Activated T-cell treated with anti-CD3 and anti-CD28 coated beads for 4 hours (primary cell): ENCODE measurements at places on chromosomes 6 and 20.

- DNase-seq = no peak
Measured at GRCh38 chr6:56091159-56091869, 156.1 kb downstream of the COL21A1 start.

DNA sequence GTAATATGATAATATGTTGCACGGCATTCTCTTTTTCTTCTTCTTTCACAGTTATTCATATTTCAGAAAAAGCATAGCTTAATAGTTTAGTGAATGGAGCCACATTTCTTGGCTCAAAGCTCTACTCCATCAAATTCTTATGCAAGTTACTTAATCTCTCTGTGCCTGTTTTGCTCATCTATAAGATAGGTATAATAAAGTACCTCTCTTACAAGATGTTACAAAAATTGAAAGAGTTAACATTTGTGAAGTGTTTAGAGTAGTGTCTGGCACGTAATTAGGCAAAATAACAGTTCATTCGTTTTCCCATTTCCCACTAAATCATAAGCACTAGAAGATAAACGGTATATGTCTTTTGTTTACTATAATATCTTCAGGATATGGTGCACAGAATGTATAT is 1304.4 kb upstream of the EYS start:
- no peak for DNase-seq

DNA sequence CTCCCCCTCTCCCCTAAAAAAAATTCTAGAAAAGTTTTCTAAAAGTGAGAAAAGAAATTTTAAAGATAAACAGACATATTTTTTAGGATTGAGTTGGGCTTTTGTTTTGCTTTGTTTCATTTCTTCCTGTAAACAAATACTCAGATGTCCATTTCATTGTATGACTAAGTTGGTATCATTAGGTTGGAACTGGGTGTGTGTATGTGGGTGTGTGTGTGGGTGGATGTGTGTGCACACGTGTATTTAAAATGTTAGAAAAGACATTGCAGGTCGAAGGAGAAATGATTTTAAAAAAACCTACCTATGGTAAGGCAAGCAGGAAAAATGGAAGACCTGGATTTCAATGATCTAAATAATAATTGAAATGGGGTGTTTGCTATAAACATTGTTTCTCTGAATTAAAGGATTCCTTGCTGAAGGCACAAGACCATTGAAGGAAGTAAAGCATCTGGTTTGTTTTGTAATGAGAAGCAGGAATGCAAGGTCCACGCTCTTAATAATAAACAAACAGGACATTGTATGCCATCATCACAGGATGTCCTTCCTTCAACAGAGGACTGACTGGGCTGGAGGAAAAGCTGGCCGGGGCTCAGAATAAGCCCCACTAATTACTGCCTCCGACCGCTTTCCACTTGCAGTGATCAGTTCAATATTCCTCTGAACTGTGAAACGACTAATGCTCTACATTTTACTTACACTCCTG is 996 bp upstream of the PRDM1 start:
- no peak for DNase-seq

DNA sequence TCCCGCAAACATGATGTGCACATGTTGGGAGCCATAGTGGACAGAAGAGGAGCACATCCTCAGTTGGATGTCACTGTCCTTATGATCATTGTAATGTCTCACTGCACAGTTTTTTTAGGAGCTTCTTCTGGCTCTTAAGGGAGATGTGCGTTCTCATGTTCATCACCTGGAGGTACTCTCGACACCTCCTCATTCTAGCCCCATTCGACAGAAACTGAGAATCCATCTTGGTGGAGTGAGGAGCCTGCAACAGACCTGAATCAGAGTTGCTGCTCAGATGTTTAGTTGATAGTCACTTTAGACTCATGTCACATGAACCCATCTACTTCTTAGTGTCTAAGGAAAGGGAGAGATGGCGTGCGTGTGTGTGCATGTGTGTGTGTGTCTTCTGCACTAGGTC is 2.3 kb upstream of the BMP6 start:
- no peak for DNase-seq

GRCh38 chr6:145241039-145241438 is 494.3 kb downstream of the EPM2A start:
- DNase-seq = no peak

- no peak for DNase-seq
Measured at GRCh38 chr6:2072453-2072852, 173.0 kb downstream of the GMDS start.

- DNase-seq = no peak
Measured at GRCh38 chr6:4705809-4706208, 70.4 kb upstream of the CDYL start.

DNA sequence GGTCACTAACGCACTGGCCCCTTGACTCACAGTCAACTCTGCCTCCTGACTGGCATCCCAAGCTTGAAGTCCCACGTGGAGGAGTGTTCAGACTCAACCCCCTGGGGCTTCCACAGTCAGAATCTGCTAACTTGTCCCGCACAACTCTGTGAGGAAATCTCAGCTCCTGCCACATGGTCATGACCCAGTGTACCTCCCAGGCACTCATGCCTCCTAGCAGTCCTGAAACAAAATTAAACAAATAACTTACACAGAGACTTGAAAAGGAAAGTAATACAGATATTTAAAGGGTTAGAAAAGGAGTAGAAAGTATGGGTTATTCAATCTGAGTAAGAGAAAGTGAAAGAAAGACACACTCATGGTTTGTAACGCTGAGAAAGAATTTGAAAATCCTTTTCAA is 134.9 kb downstream of the GMDS start:
- no peak for DNase-seq

GRCh38 chr6:100126790-100127484 is 132.9 kb upstream of the MCHR2 start:
- no peak for DNase-seq

GRCh38 chr20:7586481-7586880 is 353.8 kb downstream of the HAO1 start:
- no peak for DNase-seq

DNA sequence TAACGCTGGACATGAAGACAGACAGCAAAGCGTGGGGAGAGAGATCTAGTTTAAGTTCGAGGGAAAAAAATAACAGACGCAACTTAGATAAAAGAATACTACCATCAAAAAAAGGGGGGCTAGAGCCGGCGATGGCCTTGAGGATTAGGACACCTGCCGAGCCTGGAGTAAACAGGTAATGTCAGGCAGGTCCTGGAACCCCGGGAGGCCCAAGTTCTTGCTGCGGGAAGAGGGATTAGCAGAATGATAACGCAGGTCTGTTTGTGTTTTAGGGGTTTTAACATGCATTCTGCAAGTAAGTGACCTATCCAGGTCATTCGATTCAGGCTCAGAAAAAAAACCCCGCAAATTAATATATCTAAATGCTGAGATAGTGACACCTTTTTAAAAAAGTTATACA is 754 bp upstream of the TMEM170B start:
- DNase-seq = no peak

GRCh38 chr6:33298773-33299236 is at the start of gene RGL2:
TSS of gene RGL2 (minus strand) at chr6:33298942. CDS start at chr6:33298610, 332 bp downstream.
- no peak for DNase-seq

DNA sequence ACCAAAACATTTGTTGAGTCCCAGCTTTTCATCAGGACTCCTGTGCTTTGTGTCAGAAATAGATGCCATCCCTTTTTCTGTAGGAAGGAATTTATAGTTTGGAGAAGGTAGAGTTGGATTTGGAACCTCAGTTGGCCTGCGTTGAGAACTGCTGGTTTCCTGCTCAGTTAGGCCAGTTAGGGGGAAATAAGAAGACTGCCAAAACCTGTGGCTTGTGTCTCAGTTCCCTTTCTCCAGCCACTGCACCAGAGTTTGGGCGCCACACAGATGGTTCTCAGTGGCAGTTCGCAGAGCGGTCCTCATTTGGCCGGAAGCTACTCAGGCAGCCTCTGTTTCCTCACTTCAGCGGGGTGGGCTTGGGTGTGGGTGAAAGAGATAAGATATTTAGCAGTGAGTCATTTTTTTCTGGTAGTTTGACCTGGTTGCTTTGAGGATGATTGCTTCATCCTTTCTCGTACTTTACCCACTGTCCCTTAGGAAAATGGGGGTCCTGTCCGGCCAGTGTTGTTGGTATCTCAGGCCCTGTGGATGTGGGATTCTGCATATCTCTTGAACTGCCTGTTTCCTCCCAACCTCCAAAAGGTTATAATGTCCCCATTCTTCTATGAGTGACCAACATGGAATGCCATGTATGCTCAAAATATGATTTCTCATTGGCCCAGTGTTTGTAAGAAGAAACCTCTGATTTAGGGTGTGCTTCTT is 53.7 kb downstream of the JARID2 start:
- DNase-seq = no peak

GRCh38 chr20:59784365-59784764 is 149.1 kb downstream of the SYCP2 start:
- no peak for DNase-seq

GRCh38 chr6:108163267-108163643 is 2.6 kb upstream of the NR2E1 start:
- no peak for DNase-seq

DNA sequence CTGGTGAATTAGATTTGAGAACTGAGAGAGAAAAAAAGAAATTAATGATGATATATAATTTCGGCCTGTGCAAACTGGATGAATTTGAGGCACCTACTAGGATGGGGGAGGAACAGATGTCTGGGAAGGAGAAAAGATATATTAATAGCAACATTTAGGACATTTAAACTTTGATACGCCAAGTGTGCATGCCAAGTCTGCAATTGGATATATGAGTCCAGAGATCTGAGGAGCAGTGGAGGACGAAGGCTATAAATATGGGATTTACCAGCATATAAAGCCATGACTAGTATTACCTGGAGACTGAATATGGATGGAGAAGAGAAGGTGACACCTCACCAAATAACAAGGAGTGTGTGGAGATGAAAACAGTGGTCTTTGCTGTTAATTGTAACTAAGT is 272.6 kb upstream of the HSF2 start:
- no peak for DNase-seq

DNA sequence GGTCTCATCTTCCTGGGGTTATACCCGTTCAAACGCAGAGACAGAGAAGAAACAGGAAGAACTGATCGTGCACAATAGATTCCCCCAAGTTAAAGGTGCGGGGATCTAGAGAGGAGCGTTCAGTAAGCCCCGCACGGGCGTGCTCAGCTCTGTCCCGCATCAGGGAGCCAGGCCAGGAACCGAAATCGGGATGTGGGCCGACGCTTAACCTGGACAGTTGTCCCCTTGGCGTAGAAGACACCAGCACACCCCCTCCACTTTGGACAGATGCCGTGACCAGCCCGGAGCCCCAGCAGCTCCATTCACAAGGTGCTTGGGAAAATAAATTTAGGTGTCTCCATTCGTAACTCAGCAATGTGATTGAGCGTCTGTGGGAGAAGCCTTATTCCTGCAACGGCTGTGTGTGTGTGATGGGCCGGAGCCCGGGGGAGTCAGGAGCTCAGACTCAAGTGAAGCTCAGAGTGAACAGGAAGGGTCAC is 24.0 kb upstream of the GATA5 start:
- no peak for DNase-seq

- DNase-seq = no peak
Measured at GRCh38 chr6:43972913-43973300, 154.3 kb downstream of the MRPL14 start.

GRCh38 chr6:166237617-166238016 is 70.0 kb upstream of the TBXT start:
- DNase-seq = no peak

DNA sequence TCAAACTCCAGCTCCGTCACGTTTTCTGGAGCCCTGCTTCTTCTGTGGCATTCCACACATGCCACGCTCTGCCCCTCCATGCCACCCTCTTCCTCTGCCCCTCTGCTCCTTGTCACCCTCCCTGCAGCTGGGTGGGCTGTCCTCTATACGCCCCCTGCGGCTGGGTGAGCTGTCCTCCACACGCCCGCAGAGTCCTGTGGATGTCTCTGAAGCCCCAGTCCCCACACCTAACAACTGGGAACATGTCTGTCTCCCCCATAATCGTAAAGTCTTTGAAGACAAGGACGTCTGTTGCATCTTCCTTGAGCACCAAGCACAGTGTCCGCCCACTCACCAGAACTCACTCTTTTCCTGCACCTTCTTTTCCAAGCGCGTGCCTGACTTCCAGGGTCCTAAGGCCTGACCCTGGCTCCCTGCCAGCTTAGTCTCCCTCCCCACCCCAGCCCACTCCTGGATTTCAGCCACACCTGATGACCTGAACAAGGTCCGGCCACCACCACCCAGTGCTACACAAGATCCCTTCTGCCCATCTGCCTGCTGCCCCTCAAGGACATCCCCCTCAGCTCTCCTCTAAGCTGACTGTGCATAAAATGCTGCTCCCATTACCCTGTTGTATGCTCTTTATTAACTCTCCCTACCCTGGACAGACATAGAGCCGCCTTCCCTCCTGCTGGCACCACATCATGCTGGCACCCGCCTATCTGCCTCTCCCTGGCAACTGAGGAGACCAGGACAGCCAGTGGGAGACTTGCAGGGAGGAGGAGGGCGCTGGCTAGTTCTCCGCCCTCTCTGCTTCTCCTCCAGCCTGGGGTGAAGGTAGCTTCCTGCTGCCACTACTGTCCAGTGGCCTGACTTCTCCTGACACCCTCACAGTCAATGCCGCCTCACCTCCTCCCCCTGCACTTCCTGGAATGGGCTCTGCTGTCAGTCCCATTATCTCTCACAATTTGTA is 10.7 kb upstream of the PRR18 start:
- no peak for DNase-seq

DNA sequence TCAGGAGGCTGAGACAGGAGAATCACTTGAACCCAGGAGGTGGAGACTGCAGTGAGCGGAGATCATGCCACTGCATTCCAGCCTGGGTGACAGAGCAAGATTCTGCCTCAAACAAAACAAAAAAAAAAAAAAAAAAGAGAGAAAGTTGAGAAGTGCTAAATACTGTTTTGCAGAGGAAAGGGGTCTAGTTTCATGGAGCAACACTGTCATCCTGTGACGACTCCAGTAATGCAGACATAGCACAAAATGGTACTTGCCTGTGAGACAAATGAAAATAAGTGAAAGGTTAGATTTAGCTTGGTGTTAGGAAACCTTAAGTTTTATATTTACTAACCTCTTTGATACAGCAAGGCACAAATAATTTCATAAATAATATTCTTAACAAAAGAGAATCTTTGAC is 29.7 kb downstream of the CEP162 start:
- DNase-seq = no peak

- DNase-seq = no peak
Measured at GRCh38 chr6:31386099-31386498, 17.3 kb upstream of the MICA start.

DNA sequence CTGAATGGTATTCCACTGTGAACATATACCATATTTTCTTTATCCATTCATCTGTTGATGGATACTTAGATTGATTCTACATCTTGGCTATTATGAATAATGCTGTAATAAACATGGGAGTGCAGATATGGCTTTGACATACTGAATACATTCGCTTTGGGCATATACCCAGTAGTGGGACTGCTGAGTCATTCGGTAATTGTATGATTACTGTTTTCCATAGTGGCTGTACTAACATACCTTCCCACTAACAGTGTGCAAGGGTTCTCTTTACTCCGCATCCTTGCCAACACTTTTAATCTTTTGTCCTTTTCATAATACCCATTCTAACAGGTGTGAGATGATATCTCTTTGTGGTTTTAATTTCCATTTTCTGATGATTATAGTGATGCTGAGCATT is 98.2 kb upstream of the ESR1 start:
- DNase-seq = no peak

GRCh38 chr6:136306466-136306865 is 16.8 kb upstream of the BCLAF1 start:
- no peak for DNase-seq

- no peak for DNase-seq
Measured at GRCh38 chr20:25275813-25276532, 28.1 kb downstream of the PYGB start.

- no peak for DNase-seq
Measured at GRCh38 chr6:87637106-87637505, 47.2 kb downstream of the ORC3 start.
